ENCODE measurements at places on chromosomes 3 and 15.

DNA sequence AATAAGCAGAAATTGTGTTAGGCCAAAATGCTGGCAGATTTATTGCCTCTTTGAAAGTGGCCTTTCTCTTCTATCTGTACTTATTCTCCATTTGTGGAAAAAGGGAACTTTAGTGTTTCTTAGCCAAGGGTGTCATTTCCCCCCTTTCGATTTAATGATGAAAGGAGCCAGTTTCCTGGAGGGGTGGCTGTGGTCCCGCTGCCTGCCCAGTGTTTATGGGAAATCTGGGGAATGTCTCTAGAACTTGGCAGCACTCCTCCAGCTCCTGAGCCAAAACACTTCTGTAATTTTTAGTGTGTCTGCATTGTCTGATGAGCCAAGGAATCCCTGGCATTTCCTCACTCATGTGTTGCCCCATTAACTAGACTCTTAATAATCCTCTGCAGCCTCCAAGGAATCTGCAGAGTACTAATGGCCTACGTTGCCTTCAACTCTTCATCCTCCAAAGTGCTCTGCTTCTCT lies 448.8 kb downstream of the GRM7 start:
- no peak for DNase-seq

GRCh38 chr3:134361162-134361835 lies 12.9 kb downstream of the AMOTL2 start:
- DNase-seq, result no peak

GRCh38 chr3:133058243-133058642 lies 20.1 kb downstream of the TMEM108 start:
- no peak for DNase-seq

DNA sequence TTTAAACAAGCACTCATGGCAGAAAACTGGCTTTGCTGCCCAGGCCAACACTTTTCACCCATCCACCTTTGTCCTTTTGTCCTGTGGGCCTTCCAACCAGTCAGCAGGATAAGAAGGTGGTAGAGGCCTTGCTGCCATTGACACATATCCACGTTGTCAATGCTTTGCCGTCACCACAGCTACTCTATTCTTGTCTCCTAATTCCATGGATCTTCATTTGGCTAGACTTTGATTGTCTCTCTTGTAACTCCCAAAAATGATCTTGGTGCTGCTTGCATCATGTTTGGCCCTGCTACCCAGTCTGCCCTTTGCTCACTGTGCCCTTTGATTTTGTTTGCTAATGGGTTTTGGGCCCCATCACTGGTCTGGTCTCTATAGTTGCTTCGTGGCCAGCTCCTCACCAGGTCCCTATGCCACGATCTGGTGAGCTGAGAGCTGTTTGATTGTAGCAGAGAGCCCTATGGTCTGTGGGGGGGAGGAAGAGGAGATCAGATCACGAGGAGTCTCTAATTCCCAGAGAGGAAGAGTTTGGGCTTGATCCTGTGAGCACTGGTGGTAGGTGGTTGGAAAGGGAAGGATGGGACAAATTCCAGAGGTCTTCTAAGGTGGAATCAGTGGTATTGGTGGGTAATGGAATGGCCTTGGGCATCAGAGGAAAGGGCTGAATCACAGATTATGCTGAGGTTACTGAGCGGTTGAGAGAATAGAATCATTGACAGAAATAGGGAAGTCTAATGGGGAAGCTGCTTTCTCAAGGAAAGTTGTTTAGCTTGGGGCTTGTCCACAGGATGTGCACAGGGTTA lies 40.3 kb downstream of the ABHD2 start:
- DNase-seq, result no peak

- no peak for DNase-seq
Observed at GRCh38 chr3:126367316-126367805, 10.2 kb upstream of the KLF15 start.

DNA sequence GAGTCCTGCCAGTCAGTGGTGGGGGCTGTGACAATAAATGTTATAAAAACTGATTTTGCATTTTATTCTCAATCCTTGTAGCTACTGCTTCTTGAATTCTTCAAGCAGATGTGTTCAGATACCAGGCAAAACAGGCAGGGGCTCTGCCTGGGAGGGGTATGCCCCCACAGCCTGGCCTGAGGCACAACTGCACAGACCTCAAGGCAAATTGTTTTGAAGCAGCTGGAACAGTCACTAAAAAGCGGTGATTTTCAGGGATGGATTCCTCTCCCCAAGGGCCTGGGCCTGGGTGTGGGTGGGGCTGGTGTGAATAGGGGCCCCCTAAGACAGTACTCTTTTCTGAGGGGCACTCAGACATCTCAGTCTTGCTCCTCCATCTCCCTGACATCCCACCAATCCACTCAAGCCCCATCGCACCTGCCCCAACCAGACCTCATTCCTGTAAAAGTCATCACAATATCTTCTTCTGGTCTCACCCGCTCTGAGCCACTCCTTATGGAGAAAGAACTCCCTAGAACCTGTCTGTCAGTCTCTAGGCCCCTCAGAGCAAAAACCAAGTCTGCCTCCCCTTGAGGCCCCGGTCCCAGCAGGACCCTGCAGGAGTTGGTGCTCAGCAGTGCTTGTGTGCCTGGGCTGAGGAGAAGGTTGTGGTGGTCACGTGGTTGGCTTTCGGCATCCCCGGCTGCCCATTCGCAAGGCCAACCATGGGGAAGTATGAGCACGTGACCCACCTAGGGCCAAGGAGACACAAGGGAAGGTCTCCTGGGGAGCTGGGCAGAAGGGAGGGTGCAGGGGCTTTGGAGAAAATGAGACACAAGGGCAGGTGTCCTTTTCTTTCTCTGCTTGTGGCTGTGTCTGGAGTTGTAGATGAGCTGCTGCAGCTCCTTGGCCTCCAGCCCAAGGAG lies 2.9 kb upstream of the PSTPIP1 start:
- no peak for DNase-seq

DNA sequence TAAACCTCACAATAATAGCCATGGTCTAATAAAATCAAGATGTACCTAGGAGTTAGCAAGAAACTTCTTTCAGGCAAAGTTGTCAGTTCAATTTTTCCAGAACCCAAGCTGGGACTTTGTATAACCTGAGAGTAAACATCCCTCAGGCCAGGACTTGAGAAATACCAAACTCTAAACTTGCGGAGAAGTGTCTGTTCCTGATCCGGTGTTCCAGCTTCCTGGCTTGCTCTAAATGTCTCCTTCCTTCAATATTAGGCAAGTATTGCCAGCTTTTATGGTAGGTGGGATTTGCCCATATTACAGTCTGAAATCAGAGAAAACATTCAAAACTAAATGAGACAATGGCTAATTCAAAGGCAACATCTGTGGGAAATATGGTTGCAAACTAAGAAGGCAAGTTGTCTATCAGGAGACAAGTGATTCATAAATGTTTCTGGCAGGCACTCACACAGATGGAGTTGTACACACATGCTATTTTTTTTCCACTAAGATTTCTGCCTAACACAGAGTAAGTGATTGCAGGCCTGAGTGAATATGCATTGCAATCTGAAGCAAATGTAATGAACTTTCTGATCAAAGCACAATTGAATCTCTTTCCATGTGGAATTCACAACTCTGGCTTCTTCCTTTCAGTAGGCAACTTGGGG lies 88.3 kb upstream of the COL8A1 start:
- no peak for DNase-seq

DNA sequence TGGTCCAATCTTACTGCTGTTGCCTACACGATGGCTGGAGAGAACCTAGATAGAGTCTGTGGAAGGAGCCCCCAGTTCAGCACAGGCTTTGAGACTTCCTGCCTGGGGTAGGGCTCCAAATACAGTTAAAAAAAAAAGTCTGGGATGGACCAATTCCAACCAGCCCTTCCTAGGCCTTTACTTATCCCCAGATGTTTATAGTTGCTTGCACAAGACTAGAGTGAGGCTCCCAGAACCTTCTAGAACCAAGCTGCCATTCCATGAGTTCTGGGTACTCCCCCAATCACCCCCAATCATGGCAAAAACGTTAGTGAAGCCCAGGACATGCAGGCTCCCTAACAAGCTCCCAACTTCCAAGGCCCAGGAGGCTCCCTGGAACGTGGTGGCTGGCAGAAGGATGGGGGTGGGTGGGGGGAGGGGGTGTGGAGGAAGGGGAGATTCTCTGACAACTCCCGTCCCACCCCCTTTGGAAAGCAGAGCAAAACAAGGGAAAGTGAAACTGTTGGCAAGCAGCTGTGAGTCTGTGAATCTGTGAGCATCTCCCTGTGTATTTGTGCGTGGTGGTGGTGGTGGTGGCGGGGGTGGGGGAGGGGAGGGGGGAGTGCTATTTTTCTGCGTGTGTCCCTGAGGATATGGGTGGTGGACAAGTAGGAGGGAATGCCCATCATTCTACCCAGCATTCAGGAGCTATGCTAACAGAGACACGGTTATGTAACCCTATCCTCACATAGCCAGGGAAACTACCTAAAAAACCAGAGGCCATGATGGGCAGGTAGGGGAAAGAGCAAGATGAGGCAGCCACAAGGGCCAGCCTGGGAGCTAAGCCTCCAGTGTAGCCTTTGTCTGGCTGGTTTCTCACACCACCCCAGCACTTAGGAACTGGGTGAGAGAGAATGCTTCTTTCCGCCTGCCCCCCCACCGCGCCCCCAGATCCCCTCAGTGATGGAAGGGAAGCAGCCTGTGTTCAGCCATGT lies 2.0 kb downstream of the MST1R start:
- DNase-seq, result no peak

DNA sequence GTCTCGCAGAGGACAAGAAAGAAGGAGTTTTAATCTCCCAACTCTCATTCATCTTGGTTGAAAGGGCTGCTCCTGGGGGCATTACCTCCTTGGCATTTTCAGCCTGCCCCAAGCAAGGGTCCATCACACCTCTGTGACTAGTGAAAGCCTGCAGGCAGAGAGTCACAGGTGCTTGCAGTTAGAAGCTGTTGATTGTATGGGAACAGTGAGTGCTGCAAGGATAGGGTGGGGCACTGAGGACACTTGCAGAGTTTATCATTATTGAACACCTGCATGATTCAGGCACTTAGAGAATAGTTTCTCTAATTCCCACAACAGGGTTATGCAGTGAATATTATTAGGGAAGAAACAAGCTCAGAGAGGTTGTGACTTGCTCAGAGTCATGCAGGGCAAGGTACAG lies 41.7 kb upstream of the IGF2BP2 start:
- no peak for DNase-seq

GRCh38 chr15:32870240-32871033 lies 152.6 kb downstream of the GREM1 start:
- peak; percentile 98 for DNase-seq

- peak; percentile 26 for DNase-seq
Observed at GRCh38 chr3:99344216-99344615, 294.2 kb upstream of the COL8A1 start.

DNA sequence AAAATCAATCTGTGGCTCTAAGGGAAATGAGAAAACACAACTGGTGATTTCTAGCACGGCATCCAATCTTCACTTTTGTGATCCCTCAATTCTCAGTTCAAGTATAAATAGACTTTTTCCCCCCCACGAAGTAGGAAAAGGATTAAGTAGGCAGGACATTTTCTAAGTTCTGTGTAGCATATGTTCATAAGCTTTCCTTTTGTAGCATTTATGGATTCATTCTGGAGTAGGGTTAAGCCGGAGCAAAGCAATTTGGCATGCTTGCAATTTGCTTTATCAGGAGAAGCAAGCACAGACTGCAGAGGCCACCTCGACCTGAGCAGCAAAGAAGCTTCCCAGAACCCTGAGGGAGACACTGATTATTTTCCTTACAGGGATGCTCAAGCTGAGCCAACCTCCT lies 66.3 kb downstream of the FHIT start:
- no peak for DNase-seq

DNA sequence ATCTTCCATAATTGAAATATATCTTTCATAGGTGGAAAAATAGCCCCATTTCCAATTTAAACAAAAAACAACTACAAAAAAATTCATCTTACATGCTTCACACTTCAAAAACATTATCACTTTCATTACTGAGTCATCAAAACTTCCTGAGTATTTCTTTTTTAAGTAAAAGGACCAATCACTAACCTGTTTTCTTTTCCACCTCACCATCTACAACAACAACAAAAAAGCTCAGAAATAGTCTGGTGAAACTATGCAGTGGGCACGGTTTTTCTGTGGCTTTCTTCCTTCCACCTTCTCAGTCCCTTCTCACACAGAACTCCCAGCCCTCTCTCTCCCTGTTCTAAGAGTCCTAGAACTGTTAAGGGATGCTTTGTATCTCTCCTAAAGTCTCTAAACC lies 20.3 kb upstream of the TNIK start:
- DNase-seq, result no peak
